ENCODE measurements at places on chromosomes 1 and 21.

DNA sequence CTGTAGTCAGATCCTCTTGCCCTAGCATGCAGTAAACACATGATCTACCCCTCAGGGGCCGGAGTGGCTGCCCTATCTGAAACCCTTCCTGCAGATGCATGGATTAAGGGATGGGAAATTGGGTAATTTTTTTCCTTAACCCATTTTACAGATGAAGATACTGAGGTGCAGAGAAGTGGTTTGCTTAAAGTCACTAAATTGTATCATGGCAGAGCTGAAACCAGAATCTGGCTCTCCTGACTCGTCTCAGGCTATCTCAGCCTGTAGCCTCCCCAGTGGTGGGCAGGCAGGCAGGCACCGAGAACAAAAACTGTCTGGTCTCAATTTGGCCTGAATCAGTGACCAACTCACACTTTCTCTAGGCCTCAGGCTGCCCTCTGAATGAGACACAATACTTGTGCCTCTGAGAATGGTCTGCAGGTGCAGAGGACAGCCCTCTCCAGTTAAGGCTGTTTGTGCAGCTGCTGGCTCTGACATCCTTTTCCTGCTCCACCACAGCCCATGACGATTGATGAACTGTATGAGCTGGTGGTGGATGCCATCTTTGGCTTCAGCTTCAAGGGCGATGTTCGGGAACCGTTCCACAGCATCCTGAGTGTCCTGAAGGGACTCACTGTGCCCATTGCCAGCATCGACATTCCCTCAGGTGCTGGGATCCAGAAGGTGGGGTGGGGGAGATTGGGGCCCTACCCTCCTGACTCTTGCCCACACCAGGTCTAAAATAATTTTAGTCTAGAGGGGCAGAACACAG is 1.5 kb downstream of the NAXE start:
- DNase-seq: no peak

DNA sequence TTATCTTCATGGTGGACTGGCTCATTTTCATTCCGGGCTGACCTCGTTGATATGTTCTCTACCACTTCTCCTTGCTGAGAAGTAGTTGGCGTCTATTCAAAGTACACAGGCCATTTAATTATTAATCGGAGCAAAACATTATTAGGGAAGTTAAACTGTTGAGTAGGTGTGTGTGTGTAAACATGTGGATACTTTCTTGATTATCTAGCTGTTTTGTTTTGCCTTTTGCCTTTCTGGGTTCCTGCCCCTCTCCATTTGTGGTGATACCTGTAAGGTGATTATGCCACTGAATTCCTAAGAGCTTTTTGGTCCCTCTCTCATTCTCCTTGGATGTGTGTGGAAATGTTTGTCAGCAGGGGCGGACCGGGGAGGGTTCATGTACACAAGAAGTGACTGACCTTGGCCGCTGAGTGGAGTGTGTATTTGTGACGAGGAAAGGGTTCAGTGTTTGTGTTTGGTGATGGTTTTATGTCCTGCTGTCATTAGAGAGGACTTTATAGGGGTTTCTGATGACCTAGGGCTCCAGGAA is 56.6 kb upstream of the PPP2R5A start:
- no peak for DNase-seq

DNA sequence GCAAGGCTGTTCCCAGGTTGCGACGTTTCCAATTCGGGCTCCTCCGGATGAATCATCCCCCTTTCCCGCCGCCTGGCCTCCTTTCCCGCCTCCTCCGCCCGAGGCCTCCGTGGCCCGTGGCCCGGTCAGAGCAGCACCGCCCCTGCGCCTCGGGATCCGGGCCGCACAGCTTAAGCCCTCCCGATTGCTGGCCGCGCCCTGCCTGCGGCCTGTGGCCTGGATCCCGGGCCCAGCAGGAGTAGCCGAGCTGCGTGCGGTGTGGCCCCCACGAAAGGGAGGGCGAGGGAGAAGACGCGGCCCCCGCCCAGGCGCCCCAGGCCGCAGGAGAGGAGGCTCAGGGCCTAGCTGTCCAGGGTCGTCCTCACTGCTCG is 1.0 kb downstream of the TMEM200B start:
- no peak for DNase-seq

GRCh38 chr21:23534850-23535249 is 2072.4 kb downstream of the MRPL39 start:
- no peak for DNase-seq

- DNase-seq: no peak
These were observed 111.0 kb downstream of the TAS1R2 start for GRCh38 chr1:18748435-18748834.

- DNase-seq: no peak
These were observed 22.4 kb downstream of the CFHR4 start for GRCh38 chr1:196910215-196910614.

Measured in nucleus accumbens (tissue), 56 donors.